ENCODE measurements at places on chromosomes 12 and 14.

DNA sequence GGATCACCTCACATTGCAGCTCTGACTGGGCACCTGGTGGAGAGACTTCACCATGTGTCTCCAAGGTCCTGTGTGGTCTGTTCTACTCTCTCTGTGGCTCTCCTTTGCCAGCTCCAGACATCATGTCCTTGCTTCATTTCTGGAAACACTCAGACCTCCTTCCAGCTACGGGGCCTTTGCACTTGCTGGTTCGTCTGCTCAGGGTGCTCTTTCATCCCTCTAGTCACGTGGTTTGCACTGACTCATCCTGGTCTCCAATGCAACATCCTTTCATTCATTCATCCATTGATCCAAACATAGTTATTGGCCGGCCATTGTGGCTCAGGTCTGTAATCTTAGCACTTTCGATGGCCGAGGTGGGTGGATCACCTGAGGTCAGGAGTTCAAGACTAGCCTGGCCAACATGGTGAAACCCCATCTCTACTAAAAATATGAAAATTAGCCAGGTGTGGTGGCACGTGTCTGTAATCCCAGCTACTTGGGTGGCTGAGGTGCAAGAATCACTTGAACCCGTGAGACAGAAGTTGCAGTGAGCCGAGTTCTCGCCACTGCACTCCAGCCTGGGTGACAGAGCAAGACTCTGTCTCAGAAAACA is 23.9 kb upstream of the CCDC63 start:
- no peak for DNase-seq

DNA sequence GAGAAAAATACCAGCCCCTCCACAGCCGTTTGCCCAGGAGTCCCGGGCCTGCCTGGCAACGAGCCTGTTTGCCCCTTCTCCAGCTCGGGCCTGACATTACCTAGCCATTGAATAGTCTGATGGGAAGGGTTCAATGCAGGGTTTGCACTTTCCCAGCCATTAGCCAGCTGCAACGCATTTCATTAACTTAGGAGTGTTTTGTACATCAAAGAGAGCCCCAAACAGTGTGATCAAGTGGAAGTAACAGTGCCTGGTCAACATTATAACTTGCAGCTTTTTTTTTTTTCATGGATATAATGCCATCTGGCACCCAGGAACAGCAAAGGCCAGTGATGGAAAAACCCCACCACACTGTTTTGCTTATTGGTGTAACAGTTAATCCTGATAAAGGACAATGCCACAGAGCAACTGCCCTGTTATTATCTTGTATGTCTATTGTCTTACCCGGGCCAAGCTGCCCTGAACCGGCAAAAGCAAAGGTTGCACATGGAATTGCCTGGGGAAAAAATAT is 38.0 kb downstream of the BTG1 start:
- DNase-seq = peak; percentile 23

GRCh38 chr14:99742074-99742473 is 51.1 kb upstream of the EML1 start:
- no peak for DNase-seq

GRCh38 chr12:87960566-87960965 is 68.6 kb downstream of the C12orf50 start:
- peak; percentile 17 for DNase-seq

DNA sequence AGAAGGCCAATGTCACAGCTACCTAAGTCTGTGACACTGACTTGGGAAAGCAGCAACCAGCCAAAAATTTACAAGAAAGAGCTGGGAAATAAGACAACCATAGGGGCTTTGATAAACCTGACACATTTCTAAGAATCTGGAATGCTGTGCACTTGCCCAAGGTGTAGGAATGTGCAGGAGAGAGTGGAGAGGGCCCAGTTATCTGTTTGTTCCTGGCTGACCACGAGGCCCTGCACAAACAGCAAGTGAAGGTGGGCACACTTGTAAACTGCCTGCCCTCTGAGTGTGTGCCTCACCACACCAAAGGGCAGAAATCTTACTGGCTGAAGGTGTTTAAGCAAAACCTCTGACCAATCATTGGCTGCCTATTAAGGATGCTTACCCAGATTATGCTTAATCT is 27.3 kb downstream of the DLK1 start:
- no peak for DNase-seq

DNA sequence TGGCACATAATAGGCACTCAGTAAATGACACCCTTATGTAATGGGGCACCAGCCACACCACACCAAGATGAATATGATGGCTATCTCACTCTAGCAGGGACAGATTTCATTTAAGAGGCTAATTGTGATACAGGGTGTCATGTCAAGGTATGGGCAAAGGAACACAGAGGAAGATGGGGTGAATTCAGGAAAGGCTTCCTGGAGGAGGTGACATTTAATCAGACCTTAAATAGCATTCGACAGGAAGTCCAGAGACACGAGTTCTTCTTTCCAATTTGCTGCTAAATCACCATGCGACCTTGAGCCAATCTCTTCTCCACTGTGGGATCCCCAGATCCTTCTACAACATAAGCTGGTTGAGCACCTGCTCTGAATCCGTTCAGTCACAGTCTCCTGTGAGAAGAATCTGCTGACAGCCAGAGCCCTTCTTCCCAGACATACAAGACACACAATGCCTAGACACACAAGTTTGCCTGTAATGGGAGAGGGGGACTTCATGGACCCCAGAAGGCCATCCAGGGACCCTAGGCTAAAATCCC is 1.5 kb upstream of the DTX1 start:
- DNase-seq = no peak

GRCh38 chr12:53950789-53951576 is 3.7 kb upstream of the HOXC12 start:
- DNase-seq = no peak

DNA sequence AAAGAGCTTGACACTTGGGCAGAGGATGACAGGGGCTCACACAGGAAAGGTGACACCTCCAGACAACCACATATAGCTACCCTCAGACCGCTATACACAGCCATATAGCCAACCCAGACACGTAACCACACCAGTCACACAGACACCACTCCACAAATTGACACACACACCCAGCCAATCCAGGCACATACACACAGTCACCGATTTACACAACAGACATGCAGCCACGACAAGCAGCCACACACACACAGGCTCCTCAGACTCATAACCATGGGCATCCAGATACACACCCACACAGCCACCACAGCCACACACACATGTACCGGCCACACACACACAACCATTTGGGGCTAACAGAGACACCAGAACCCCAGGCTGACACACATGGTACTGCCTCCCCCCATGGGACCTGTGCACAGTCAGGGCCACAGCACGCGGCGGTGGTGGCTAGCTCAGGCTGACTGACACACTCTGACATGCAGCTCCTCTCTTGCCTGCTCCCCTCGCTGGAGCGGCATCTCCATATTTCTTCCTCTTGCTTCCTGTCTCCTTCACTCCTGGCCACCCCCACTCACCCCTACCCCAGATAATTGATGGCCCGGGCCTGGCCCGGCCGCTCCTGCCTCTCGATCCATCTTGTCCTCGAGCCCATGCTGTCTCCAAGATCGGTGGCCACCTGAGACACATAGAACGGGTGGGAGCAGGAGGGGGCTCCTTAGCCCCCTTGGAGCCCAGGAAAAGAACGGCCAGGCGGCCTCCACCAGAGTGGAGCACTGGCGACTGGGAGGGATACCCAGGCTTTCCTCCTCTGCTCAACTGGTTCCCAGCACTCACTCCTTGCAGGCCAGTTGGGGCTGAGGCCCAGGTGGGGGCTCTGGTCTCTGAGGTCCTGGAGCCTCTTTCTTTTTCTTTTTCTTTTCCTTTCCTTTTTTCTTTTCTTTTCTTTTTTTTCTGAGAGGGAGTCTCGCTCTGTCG is 6.0 kb upstream of the SHMT2 start:
- no peak for DNase-seq

DNA sequence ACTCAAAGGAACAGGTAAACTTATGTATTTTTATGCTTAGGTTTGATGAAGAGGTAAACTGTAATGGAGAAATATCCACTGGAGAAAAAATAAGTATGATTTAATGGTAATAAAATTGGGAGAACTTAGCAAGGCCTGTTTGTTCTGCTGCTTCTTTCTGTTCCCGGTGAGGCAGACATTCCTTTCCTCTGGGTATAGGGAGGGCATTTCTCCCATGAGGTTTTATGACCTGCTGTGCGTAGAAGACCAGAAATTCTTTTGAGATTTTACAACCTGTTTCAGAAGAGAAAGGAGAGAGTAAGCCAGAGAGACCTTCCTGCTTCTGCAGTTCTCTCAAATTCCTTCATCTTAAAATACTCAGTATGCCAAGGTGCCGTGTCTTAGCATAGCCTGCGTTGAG is 139.4 kb upstream of the RMST start:
- DNase-seq = no peak

DNA sequence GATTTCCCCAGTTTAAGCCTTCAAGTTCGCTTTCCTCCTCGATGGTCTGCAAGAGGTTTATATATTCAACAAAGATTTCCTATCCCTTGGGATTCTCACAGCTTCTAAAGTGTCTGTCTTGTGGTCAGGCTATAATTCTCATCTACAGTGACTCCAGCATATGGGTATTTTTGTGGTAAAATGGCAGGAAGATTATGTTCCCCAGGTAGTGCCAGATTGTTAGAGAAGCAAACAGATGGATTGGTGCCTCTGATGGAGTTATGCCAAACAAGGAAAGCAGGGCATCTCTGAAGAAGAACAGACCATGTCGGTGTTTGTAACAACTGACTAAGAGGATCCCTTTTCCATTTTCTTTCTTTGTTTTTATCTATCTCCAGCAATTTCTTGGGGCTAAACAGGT is 5.5 kb upstream of the CCDC175 start:
- peak; percentile 24 for DNase-seq

GRCh38 chr14:102606296-102606695 is 13.8 kb downstream of the RCOR1 start:
- no peak for DNase-seq

DNA sequence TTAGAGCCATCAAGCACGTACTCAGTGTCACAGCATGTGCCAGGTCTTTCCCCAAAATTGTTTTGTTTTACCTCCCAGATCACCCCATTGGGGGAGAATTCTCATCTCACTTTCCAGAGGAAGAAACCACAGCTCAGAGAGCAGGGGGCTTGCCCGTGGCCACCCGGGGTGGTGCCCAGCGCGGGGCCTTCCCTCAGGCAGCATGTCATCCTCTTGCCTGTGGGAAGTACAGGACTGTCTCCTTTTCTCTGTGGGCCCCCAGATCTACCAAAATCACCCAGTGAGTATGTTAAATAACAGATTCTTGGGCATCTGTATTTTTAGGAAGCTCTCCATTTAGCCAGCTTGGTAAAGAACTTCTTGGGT is 5.9 kb downstream of the RPS6KL1 start:
- no peak for DNase-seq

Data from M059J (cell line).